Right cardiac atrium (tissue), 5 donors: ENCODE measurements at places on chromosomes 7 and 10. TPM values are rescaled to one million over a fixed set of nuclear protein-coding genes. Genes with fewer than 3 reads are reported as not detected.

Gene STEAP1B
- total RNA-seq: 1.1 TPM

Gene HABP2
- not detected for total RNA-seq

Gene EPHA1
- total RNA-seq: 0.56 TPM

Gene HMX2
- not detected for total RNA-seq

Gene FXYD4
- total RNA-seq: not detected

Gene PPP1R17
- total RNA-seq: not detected

Gene LIPN
- 0.26 TPM for total RNA-seq

Gene PAX2
- total RNA-seq: not detected

Gene CLDN4
- 0.09 TPM for total RNA-seq

Gene TWIST1
- 3.3 TPM for total RNA-seq

Gene NPY
- not detected for total RNA-seq

Gene ABCA13
- total RNA-seq: not detected

Gene RGS10
- total RNA-seq: 4.2 TPM

Gene NANOS1
- 2.1 TPM for total RNA-seq

Gene LIPJ
- total RNA-seq: 0.06 TPM

Gene PURB
- total RNA-seq: 14.8 TPM
